ENCODE measurements at places on chromosomes 16 and 17.
A peak's percentile ranks its signal among the peaks of the same experiment; 100 is the strongest.

DNA sequence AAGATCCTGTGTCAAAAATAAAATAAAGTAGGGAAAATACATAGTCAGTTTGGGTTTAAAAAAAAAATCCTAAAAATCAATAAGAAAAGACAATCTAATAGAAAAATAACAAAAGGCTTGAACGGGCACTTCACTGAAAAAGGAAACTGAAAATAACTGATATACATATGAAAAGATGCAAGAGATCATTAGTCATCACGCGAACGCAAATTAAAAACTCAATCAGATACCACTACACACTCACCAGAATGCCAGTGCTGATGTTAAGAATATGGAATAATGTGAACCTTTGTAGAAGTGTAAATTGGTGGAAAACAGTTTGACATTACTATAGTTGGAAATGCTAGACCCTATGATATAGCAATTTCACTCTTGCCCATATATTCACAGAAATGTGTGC lies 14.6 kb downstream of the GNGT2 start:
- ATAC-seq, result no peak

DNA sequence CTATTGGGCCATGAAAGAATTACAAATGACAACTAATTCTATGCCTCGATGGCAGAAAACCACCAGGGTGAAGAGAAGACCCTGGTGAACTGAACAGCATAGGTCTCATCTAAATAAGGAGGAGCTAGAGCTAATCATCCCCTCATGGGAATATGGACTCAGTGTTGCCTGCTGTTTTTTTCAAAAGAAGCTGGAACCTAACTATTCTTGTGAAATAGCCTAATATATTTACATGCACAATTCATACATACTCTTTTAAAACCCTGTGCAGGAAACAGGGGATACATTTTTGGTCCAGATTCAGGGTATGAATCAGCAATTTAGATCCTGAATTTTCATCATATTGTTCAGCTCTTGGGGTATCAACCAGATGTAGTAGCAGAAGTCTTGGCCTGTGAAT lies 560.6 kb downstream of the TOX3 start:
- no peak for ATAC-seq

GRCh38 chr17:63555500-63556156 lies 5.4 kb downstream of the DCAF7 start:
- ATAC-seq, result no peak

DNA sequence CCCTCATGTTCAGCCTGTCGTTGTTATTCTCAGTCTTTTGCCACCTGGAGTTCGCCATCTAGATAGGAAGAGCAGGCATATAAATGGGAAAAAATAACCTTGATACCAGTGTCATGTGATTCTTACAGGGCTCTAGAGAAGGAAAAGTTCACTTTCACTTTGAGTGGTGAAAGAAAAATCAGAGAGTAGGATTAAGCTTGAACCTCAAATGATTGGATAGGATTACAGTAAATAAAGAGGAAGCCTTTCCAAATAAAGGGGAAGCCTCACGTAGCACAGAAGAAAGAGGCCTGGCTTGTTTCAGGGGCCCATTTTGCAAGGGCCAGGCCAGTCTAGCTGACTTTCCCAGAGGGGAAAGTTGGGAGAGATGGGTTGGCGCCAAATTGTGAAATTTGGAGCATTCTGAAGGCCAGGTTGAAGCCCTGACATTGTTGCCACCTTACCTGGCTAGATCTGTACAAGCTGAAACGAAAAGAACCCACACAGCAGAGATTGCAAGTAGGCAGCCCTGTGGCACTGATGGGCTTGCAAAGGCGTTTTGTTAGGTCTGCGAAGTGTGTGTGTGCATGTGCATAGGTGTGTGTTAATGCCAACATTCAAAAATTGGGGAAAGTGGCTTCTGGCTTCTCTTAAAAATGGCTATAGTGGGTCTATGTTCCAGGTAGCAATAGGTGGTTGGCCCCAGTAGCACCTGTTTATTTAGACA lies 38.8 kb downstream of the TMC6 start:
- ATAC-seq, result no peak

- no peak for ATAC-seq
Measured at GRCh38 chr16:47413041-47413440, 47.8 kb downstream of the ITFG1 start.

DNA sequence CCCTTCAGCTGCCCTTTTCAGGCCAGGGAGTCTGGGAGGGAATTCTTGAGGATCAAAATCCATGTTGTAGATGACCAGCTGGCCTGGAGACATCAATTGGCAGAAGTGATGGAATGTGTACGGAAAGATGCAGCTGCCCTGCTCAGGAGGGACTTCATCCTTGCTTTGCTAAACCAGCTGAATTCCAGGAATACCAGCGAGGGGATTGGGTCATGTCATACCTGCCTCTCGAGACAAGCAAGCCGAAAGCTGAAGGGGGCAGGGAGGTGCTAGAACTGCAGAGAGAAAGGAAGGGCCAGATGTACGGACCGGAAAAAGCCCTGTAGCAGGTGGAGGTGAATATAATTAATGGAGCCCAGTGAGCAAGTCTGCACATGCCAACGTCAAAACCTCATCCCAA lies 25.6 kb upstream of the NTN1 start:
- ATAC-seq, result no peak

DNA sequence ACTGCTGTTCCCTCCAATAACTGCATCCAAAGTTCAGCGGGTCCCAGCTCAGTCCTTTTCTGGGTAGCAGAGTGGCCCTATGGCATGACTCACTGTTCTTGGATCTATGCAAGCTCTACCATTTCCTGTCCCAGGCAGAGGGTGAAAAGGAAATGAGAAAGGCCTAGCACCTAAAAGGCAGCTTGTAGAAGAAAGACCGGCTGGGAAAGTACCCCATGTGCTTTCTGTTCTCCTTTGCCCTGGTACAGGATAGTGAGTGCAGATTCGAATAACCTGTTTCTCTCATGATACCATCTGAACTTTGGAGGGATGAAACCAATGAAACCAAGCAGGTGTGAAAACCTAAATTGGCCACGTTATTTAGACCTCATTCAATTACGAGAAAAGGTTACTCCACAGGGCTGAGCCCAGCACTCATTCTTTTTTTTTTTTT lies 12.7 kb upstream of the HASPIN start:
- peak; percentile 84 for ATAC-seq

GRCh38 chr16:27425961-27426360 lies 24.0 kb downstream of the IL21R start:
- no peak for ATAC-seq

GRCh38 chr17:48023400-48024148 lies 14.0 kb downstream of the COPZ2 start:
- peak; percentile 41 for ATAC-seq

DNA sequence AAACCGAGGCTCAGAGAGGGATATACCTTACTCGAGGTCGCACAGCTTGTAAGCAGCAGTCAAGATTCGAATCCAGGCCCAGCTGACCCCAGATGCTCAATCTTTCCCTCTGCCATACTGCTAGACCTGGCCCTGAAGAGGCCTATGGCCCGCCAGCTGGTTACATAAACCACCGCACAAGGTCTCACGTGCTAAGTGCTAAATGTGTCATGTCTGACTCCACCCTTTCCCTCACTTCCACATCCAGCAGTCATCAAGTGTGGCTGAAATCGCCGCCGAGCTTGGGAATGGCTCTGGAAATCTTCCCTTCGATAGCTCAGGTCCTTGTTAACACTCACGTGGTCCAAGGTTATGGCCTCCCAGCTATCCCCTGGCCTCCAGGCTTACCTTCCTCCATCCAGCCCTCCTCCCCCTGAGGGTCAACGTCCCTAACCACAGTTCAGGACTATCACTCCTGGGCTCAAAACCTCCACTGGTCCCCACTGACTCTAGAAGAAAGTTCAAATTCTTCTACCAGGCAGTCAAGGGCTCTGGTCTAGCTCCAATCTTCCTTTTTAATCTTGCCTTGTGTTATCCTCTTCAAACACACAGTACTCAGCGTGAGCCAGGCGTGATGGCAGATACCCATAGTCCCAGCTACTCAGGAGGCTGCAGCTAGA lies 3.5 kb downstream of the ZBTB4 start:
- ATAC-seq, result peak; percentile 44

- ATAC-seq, result no peak
Measured at GRCh38 chr16:16095646-16096045, 127.6 kb downstream of the ABCC6 start.

GRCh38 chr16:62353355-62353754 lies 317.1 kb upstream of the CDH8 start:
- no peak for ATAC-seq

GRCh38 chr17:17030515-17031211 lies 11.6 kb upstream of the MPRIP start:
- no peak for ATAC-seq

- ATAC-seq, result no peak
Measured at GRCh38 chr16:85984231-85984880, 85.4 kb downstream of the IRF8 start.

DNA sequence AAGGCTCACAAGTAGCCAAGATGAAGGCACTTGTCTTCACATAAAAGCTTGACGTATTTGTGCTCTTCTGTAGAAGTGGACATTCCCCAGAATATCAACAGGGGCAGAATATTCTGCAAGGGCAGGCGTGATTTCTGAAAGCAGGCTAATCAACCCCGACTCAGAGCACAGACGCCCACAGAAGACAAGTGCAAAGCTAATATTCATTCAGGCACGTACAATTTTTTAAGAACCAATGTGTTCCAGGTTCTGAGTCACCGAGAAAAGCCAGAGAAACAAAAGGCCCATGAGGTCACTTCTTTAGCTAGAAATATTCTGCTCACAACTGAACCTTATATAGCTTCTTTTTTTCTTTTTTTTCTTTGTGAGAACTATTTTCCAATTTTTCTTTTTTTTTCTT lies 121.6 kb downstream of the DNAH9 start:
- ATAC-seq, result peak; percentile 54

DNA sequence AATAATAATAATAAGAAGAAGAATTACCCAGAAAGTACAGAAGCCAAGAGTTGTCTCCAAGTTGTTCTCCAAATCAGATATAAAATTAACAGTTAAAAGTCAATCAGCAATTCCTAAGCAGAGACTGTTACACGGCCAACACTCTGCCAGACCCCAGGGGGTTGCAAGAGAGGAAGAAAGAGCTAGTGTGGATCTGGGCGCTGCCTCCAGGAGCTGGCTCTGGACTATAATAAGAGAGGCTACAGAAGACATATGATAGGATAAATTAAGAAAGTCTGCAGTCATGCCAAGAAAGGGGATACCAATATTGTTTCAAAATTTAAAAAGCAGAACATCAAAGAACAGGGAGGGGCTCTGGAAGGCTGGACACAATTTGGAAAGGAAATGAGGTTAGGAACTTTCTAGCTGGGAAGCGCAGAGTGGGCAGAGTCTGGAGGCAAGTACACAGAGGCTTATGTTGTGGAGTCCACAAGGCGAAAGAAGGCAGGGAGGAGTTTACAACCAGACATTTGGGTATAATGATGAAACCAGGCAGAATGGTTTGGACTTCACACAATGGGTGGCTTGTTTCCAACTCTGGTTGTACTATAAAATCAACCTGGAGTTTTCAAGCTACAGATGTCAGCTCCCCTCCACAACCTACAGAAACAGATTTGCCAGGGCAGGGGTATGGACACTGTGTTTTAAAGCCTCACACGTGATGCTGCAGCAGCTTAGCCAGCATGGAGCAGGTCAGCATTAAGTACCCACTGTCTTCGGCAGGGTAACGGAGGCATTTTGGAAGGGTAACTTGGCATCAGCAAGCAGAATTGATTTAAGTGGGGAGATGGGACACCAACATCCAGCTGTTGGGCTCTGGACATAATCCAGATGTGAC lies 49.4 kb downstream of the SLC39A11 start:
- no peak for ATAC-seq

- ATAC-seq, result peak; percentile 19
Measured at GRCh38 chr16:58753711-58754134, 19.6 kb upstream of the GOT2 start.

GRCh38 chr16:63774302-63774701 lies 1347.6 kb downstream of the CDH11 start:
- no peak for ATAC-seq

DNA sequence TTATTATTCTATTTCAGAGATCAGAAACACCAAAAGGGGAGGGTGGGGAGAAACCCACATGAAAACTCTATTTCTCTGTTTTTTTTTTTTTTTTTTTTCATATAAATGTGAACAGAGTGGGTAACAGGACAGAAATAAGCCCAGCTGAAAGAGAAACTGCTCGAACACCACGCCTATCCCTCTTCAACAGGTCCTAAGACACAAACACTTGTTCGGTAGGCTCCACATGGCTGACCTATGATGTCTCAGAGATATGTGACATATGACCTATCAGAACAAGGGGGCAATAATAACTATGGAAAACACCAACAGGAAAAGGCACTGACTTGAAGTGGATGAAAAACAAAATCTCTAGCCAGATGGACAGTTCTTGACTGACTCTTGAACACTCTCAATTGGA lies 44.8 kb downstream of the PARN start:
- ATAC-seq, result no peak

DNA sequence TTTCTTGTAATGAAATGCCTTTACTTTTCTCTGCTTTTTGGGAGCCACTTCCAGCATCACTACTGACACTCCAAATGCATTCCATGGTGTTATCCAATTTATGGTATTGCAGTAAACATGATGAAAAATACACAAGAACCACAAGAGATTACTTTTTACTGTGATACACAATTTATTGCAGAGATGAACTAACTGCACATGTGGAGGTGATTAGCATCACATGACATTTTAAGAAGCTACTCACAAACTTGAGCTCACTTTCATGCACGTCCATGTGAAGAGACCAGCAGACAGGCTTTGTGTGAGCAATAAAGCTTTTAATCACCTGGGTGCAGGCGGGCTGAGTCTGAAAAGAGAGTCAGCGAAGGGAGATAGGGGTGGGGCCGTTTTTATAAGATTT lies 780.5 kb upstream of the GOT2 start:
- no peak for ATAC-seq
